ENCODE measurements at places on chromosomes 5 and 9.
A peak's percentile ranks its signal among the peaks of the same experiment; 100 is the strongest.

- no peak for DNase-seq
Observed at GRCh38 chr5:56330806-56331205, 97.7 kb upstream of the ANKRD55 start.

DNA sequence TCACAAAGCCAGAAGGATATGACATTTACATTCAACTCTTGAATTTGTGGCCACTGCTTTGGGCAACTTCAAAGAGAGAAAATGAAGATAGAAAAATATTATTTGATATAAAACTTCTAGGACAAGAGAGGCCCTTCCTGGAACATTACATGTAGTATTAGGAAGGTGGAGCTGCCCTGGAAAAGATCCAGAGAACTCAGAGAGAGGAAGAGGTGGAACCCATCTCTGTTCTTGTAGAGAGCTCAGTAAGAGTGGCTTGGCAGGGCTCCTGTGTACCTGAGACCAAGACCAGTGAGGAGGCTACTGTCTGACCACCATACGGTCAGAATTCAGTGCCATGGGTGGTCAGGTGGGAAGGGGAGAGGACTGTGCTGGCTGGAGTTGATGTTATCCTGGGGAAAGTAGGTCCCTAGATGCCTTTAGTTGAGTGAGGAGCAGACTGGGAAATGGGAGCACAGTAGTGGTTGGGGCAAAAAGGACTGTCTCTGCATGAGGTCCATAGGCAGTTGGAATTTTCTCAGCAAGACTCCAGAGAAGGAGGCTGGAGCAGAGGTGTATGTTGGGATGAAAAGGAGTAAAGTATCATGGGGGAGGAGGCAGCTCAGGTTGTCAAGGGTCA lies 7.6 kb downstream of the TGFBI start:
- no peak for DNase-seq

DNA sequence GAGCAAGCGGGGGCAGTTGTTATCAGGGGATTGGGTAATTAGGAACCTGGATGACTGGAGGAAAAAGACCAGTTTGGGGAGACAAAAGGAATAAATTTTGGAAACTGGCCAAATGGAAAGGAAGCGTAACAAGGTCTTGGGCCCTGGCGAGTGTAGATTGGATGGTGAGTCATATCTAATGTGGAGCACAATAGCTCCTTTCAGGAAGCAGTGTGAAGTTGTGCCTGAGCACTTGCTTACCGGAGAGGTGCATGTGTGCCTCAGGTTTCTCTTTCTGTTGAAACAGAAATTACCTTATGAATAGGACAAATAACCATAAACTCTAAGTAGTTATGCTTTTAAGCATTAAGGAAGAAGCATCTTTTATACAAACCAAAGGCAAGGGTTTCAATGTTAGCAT lies 176.4 kb downstream of the KIF4B start:
- DNase-seq: no peak

GRCh38 chr5:167684251-167684650 lies 607.2 kb upstream of the WWC1 start:
- no peak for DNase-seq

GRCh38 chr9:34669809-34670562 lies 7.5 kb upstream of the CCL27 start:
- DNase-seq: no peak

GRCh38 chr9:131728961-131729360 lies 10.9 kb downstream of the RAPGEF1 start:
- DNase-seq: no peak

- no peak for DNase-seq
Observed at GRCh38 chr9:98260635-98261034, 5.2 kb upstream of the TBC1D2 start.

- no peak for DNase-seq
Observed at GRCh38 chr5:45694255-45694814, 1.8 kb downstream of the HCN1 start.

DNA sequence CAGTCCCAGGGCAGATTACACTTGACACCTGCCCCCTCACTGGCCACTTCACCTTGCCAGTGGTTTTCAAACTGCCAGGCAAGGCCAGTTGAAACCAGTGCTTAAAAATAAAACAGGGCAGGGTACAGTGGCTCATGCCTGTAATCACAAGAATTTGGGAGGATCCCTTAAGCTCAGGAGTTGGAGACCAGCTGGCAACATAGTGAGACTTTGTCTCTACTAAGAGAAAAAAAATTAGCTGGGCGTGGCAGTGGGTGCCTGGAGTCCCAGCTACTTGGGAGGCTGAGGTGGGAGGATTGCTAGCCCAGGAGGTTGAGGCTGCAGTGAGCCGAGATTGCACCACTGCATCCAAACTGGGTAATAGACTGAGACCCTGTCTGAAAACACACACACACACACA lies 58.1 kb downstream of the ROPN1L start:
- DNase-seq: no peak

GRCh38 chr5:87572090-87572489 lies 159.4 kb upstream of the CCNH start:
- no peak for DNase-seq

- no peak for DNase-seq
Observed at GRCh38 chr5:112004867-112005622, 248.1 kb upstream of the NREP start.

DNA sequence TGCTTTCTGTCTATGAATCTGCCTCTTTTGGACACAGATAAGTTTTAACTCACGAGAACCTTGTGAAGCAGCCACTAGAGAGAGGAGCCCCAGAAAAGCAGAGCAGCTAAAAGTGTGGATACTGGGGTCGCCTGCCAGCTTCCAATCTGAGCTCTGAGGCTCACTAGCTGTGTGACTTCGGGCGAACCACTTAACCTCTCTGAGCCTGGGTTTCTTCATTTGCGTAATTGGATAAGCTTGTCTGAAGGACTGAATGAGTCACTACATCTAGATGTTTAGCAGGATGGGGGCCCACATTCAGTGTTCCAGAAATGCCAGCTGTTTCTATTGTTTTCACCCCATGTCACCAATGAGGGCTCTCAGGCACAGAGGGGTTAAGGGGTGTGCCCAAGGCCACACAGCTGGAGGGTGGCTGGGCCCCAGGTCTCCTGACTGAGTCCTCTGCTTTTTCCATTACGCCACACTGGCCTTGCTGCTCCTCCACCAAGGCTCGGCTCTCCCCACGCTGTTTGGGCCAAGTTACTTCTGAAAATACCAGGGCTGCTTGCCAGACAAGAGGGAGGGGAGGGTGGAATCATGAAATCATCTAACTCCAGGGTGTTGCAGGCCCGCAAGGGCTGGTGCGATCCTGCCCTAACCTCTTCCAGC lies 36.2 kb downstream of the SH3PXD2B start:
- DNase-seq: no peak

DNA sequence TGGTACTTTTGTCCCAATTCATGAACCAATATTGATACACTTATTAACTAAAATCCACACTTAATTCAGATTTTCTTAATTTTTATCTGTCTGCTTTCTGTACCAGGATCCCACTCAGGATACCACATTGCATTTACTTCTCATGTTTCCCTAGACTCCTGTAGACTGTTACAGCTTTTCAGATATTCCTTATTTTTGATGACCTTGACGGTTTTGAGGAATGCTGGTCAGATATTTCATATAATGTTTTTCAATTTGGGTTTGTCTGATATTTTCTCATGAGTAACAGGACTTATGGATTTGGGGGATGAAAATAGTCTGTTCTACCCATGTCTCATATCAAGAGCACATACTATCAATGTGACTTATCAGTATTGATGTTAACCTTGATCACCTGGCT lies 37.4 kb downstream of the PLPPR1 start:
- DNase-seq: no peak

GRCh38 chr9:114156657-114157421 lies 1.5 kb downstream of the COL27A1 start:
- peak; percentile 47 for DNase-seq

DNA sequence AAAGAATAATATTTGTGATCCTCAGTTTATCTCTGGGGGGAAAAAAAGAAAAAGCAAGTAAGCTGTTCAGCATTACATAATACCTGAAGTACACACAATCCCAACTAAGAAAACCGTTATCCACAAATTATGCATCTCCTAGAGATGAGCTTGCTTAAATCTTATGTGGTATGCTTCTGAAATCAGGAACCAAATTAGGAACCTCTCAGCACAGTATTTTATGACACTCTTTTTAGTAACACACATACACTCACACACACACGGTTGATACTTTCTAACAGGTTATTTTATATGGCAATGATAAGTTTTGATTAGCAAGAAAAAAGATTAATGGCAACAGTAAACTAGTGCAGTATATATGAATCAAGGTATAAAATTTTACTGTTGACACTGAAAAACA lies 1.2 kb upstream of the ZNF510 start:
- DNase-seq: no peak

- DNase-seq: no peak
Observed at GRCh38 chr9:112063151-112063550, 111.9 kb downstream of the SUSD1 start.

DNA sequence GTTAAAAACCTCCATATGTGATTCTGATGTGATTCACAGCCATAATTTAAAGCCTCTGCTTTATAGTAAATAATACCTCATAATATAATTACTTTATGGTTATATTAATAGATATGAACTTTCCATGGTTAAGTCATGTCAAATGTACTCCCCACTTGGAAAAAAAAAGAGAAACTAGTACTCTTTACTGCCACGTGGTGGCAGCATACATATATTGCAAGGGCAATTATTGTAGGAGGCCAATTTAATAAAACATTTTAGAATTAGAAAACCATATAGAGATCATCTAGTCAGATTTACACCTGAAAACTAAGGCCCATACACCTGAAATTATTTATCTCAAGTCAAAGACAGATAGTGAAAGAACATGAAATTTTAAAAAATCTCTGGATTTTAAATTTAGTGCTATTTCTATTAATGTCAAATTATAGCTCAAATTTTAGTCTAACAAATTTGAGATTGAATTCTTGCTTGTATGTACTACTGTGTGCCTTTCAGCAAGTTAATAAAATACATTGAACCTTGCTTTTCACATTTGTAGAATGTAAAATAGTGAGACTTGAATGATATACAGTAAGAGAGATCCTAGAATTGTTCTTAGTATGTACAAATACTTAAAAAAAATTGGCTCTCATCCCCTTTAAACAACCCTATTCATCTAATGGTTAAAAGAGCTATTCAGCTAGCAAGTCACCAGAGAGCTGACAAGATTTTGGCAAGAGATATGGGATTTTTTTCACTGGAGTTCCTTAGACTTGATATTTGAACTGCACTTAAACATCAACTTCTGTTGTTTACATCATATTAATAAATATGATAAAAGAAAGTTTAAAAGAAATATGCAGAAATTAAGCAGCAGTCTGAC lies 603.8 kb downstream of the TLE4 start:
- no peak for DNase-seq

- no peak for DNase-seq
Observed at GRCh38 chr5:77845324-77845646, 69.1 kb upstream of the TBCA start.

GRCh38 chr9:33177086-33177485 lies 9.9 kb upstream of the B4GALT1 start:
- no peak for DNase-seq

DNA sequence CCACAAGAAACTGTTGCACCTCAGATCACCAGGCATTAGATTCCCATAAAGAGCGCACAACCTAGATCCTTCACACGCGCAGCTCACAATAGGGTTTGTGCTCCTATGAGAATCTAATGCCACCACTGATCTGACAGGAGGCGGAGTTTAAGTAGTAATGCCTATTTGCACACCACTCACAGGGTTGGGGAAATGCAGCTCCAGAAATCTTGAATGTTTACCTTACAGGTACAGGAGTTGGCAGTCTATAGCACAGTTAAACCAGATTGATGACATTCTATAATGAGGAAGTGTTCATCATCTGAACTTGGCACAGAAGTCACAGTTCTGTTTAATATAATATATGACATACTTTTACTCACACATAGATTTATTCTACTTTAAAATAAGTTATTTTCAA lies 732.2 kb upstream of the ZNF608 start:
- no peak for DNase-seq

- DNase-seq: no peak
Observed at GRCh38 chr5:172113036-172113435, 75.0 kb downstream of the STK10 start.

DNA sequence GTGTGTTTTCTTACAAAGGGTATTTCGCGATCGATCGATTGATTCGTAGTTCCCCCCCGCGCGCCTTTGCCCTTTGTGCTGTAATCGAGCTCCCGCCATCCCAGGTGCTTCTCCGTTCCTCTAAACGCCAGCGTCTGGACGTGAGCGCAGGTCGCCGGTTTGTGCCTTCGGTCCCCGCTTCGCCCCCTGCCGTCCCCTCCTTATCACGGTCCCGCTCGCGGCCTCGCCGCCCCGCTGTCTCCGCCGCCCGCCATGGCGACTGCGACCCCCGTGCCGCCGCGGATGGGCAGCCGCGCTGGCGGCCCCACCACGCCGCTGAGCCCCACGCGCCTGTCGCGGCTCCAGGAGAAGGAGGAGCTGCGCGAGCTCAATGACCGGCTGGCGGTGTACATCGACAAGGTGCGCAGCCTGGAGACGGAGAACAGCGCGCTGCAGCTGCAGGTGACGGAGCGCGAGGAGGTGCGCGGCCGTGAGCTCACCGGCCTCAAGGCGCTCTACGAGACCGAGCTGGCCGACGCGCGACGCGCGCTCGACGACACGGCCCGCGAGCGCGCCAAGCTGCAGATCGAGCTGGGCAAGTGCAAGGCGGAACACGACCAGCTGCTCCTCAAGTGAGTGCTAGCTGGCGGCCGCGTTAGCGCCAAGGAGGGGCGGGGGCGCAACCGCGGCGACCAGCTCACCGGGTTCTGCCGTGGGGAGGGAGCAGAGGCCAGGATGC lies 480 bp downstream of the LMNB1 start:
- peak; percentile 38 for DNase-seq

- DNase-seq: peak; percentile 70
Observed at GRCh38 chr9:137878146-137878941, 762 bp downstream of the CACNA1B start.

GRCh38 chr9:134399435-134400056 lies 73.3 kb downstream of the RXRA start:
- DNase-seq: no peak

GRCh38 chr5:134642931-134643530 lies 5.6 kb upstream of the SEC24A start:
- DNase-seq: no peak

DNA sequence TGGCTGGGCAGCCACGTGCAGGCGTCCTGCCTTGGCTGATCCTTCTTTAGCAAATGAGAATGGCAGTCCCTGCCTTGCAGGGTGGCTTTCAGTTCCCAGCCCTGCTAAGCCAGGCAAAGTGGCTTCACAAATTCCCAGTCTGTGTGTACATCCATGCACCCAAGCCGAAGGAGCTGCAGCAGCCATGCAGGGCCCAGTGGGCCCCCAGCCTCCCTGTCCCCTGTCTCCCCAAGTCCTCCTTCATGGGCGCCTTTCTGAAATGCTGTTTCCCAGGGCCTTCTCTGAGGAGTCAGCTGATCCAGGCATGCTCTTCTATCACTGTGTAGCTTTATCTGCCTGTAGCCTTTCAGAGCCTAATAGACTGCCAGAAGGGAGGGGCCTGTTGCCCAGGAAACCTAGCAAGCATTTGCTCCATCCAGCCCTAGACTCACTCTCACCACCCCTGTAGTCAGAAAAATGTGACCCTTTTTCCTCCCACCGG lies 47.4 kb upstream of the SHC3 start:
- no peak for DNase-seq

DNA sequence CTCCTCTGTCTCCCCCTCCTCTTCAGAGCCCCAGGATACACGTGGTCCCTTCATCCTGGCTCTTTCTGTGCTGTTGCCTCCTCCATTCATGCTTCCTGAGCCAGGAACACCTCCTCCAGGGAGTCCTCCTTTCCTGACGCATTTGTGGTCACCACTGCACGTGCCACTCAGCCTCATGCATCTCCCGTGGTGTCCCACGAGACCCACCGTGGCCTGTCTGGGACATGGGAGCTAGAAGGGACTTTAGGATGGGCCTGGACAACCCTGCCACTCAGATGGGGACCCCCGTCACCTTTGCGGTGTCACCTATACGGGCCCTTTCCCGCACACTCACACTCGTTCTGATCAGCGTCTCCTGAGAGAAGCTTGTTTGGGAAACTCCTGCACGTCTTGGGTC lies 6.7 kb downstream of the GLIPR2 start:
- DNase-seq: no peak

Data from frontal cortex (tissue), 4 donors.